ENCODE measurements at places on chromosomes 2 and 18.

DNA sequence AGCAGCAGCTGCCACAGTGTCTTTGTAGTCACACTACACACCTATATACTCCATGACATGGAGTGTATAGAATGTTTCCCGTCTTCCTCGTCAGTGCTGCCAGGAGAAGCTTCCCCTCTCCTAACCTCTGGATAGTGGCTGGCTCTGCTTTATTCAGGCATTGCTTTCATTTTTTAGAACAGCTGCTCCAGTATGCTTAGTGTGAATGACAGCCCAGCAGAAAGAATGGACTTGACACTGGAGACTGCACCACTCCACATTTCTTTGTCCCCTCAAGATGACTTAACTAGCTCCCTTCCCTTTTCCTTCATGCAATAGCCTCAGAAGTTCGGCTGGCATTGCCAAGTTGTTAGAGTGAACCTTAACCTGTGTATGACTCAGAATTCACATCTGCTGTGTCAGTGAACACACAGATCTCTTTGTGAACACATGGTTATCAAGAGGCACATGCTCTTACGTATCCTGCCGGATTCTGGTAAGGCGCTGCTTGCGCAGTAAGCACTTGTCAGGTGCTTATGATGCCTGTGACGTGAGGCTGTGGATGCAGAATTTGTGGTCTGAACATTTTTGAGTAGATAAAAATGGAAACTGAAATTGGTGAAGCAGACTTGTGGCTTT lies 73.9 kb downstream of the NEDD4L start:
- DNase-seq, result no peak

- no peak for DNase-seq
Observed at GRCh38 chr18:6947338-6948030, 170.1 kb downstream of the LAMA1 start.

DNA sequence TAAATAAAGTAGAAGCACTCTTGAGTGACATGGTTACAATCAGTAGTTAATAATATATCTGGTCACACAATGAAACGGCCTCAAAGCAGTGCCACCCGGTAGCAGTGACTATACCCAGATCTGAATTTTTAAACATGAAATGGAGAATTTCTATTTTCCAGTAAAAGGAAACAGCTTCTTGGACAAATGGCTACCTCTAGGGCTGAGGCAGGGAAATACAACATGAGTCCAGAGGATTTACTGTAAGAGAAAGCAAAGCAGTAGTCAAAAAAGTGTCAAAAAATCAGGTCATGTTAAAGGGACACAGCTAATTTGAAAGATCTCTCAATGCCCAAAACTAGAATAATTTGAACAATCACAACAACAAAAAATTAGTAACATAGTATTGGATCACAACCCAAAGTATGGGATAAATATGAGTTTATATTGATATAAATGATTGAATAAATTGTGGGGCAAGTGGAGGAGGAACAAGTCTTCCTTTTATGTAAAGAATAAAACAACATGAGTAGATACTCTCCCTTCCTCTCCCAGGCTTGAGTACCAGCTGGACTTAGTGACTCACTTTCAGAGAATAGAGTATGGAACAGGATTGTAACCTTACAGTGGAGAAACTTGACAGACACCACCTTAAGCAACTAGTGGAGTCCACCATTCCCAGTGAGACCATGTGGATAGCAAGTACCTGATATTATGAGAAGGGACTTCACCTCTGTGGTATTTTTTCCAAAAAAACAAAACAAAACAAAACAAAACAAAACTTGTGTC lies 180.8 kb downstream of the MBD2 start:
- DNase-seq, result no peak

DNA sequence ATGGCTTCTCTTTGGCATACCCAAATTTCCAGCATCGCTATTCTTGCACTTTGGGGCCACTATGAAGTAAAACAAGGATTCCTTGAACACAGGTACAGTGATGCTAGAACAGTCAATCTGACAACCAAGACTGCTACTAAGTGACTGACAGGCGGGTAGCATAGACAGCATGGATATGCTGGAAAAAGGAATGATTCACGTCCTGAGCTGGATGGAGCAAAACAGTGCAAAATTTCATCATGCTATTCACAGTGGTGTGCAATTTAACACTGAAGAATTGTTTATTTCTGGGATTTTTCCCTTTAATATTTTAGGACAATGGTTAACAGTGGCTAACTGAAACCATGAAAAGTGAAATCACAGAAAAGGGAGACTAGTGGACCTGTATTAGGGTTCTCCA lies 1511.2 kb upstream of the ZEB2 start:
- no peak for DNase-seq

- DNase-seq, result no peak
Observed at GRCh38 chr2:15313657-15314056, 247.5 kb downstream of the NBAS start.

GRCh38 chr2:200244111-200244510 lies 62.4 kb upstream of the SPATS2L start:
- DNase-seq, result no peak

DNA sequence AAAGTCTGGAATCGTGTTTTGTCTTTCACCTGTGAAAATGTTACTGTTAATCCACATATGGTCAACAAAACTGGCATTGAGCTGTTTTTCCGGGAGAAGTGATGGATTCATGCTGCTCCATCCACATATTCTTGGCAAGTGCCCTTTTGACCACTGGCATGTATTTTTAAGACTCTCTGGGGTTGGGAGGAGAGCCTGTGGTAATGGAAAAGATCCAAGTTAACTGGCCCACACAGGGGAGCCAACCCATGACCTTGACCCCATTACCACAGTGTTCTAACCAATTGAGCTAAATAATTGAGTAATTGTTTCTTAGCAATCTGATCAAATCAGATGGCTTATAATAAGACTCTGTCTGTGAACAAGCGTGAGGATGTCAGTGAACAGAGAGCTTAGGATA lies 296.2 kb upstream of the NRP2 start:
- DNase-seq, result no peak

DNA sequence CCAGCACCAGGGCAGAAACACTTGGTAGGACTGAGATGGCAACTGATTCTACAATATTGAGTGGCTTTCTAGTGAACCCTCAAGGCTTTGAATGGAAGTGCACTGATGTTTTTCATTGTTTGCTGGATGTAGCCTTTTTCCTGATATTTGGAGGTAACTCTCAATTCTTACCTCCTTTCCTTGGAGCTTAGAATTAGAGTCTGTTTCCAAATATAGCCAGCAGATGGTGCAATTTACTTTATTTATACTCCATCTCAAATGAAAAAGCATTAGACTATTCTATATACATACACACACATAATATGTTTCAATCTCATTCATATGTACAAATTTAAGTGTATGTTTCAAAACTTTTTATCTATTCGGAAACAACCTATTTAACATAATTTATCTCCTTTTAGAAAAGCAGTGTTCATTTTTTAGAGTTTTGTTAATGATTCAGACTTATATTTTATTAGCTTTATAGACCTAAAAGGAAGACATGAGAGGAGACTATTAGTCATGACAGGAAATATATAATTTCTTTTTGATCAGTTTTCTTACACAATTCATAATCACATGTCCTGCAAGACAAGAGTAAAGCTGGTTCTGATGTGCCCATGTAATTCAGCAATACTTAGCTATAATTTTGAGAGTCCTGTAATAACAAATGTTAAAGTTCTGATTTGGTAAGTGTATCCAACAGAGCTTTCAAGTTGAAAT lies 124.8 kb downstream of the NUP35 start:
- no peak for DNase-seq

DNA sequence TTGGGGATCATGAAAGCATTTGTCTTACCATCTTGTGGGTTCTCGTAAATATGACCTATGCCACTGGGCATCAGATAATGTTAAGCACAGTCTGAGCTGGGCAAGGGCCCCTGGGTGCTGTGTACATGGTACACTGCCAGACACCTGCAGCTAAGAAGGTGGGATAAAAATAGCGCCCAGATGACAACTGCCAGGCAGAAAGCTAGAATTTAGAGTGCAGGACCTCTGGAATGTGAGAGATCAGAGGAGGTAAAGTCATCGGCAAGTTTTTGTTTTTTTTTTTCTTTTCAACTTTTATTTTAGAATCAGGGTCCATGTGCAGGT lies 53.8 kb upstream of the CYRIA start:
- peak; percentile 31 for DNase-seq

DNA sequence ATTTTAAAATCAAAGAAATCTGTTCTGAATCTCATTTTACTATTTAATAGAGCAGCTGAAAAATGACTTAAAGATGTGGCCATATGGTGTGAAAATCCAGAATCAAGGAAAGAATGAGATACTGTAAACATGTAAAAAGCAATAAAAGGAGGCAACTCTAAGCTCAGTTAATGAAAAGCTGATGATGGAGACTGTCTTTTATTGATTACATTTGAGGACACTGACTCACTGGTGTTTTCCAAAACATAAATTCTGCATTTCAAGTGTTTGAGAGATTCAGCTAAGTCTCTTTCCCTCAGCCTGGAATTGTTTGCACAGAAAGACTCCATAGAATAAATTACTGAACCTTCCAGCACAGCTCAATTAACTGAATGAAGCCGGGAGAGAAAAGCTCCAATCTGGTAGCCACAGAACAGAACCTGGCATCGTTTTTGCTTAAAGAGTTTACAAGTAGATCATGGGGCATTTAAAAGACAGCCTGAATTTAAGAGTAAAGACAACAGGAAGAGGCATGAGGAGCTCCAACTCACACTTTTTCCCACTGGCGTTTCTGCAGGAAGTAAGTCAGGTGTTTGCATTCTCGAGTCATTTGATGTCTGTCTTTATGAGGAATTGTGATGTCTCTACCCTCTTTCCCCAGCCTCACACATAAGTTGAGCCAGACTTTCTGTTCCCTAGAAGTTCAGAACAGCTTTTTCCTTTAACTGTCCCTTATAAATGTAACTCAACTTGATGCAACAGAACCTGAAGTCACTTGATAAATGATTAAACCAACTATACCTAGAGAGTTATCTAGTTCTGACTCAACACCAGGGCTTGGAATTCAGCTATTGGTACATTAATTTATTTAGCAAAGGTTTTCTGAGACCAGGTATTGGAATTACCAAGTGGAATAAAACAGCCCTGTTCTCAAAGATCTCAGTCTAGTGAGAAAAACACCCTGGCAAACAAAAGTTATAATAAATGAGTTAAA lies 53.3 kb downstream of the FTCDNL1 start:
- DNase-seq, result no peak

DNA sequence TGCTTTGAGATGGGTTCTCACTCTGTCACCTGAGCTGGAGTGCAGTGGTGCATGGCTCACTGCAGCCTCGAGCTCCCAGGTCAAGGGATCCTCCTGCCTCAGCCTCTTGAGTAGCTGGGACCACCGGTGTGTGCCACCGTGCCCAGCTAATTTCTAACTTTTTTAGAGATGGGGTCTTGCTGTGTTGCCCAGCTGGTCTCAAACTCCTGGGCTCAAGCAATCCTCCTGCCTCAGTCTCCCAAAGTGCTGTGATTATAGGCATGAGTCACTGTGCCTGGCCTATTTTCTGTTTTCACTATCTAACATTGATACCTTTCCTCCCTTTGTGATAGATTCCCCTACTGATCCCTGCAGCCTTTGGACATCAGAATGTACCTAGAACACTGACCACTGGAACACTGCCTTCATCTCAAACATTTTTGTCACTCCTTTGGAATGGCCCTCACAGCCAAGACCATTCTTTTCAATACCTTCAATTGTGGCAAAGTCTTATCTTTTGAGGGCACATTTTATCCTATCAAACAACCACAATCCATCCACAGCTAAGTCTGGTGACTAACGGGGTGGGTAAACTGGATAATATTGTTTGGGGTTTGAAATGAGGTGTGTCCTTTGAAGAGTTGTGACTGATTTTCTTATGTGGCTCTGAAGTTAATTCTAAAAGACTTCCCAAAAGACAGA lies 43.7 kb downstream of the EPAS1 start:
- DNase-seq, result no peak

GRCh38 chr2:231991664-231992063 lies 30.2 kb downstream of the DIS3L2 start:
- no peak for DNase-seq

DNA sequence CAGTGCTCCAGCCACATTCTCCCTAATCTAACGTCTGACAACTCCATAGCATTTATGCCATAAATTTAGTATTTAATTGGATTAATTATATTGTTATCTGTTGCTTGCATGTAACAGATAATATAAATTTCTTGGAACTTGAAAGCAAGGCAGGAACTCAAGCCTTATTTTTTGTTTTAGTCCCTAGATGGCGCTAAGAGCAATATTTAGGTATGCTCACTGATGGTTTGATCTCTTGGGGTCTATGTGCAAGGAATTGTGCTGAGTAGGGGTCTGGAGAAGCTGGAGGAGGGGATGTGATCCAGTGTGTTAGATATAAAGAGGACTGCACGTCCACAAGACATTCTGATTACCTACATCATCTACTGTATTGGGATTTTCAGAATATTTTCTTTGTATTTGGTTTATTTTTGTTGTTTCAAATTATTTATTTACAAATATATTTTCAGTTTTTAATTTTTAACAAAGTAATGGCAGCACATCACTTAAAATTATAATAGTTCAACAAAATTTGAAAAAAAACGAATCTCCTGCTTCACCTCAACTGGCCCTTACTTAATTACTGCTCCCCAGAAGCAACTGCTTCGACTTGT lies 32.8 kb downstream of the KATNAL2 start:
- no peak for DNase-seq

- DNase-seq, result peak; percentile 48
Observed at GRCh38 chr18:35143622-35144596, 96.9 kb upstream of the ZNF397 start.

GRCh38 chr2:225008935-225009334 lies 33.3 kb downstream of the DOCK10 start:
- DNase-seq, result no peak

GRCh38 chr18:50626317-50626716 lies 66.4 kb downstream of the MAPK4 start:
- no peak for DNase-seq

DNA sequence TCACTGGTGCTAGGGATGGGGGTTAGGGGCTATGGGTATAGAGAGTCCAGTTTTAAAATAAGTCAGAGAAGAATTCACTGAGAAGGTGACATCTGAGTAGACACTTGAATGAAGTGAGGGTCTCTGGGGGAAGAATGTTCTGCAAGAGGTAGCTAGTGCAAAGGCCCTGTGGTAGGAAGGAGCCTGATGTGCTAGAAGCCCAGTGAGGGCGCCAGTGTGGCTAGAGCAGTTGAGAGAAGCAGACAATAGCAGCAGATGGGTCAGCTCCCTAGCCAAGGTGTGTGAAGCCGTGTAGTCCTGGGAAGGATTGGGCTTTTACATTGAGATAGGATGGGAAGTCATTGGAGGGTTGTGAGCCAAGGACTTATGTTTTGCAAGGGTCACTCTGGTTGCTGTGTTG lies 105.8 kb upstream of the PELI1 start:
- no peak for DNase-seq

- peak; percentile 31 for DNase-seq
Observed at GRCh38 chr18:52903857-52904256, 563.9 kb downstream of the DCC start.

GRCh38 chr2:120736202-120736623 lies 545 bp downstream of the GLI2 start:
- DNase-seq, result no peak

GRCh38 chr2:45650851-45651414 lies 542 bp upstream of the PRKCE start:
- DNase-seq, result peak; percentile 95

- DNase-seq, result no peak
Observed at GRCh38 chr18:13103366-13103765, 112.2 kb downstream of the CEP192 start.

Data from left ventricle myocardium superior (tissue), 1 donor.